ENCODE measurements at places on chromosomes 6 and 20. TPM values are rescaled to one million over a fixed set of nuclear protein-coding genes. Genes with fewer than 3 reads are reported as not detected.

Gene OGFR
- 35.1 TPM for total RNA-seq

Gene CFB
- 1.5 TPM for total RNA-seq

Gene SPATA25
- total RNA-seq: not detected

Gene LHFPL5
- not detected for total RNA-seq

Gene ECT2L
- total RNA-seq: not detected

Gene TUBE1
- total RNA-seq: 14.0 TPM
